ENCODE measurements at places on chromosomes 12 and 14. TPM values are rescaled to one million over a fixed set of nuclear protein-coding genes. Genes with fewer than 3 reads are reported as not detected.

- DNase-seq, result no peak
These were observed 12.5 kb downstream of the ISM2 start for GRCh38 chr14:77485901-77486678.

- DNase-seq, result no peak
These were observed 34.6 kb upstream of the NFKBIA start for GRCh38 chr14:35438910-35439713.

DNA sequence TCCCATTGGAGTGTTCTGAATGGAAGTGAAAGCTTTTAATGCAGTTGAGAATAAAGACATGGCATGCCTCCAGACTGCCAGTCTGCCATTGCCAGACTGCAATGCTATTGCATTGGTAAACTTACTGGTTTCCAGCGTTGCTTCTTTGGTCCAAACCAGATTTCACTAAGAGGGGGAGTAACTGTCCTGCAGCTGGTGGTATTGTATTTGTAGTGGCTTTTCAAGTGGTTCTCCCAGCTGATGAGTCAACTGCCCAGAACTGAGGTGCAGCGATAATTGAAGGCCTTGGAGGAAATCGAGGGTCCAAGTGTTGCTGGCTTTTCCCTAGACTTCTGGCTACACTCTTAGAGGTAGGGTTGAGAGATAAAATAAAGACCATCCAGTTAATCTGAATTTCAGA lies 31.9 kb downstream of the ERG28 start:
- DNase-seq, result no peak

DNA sequence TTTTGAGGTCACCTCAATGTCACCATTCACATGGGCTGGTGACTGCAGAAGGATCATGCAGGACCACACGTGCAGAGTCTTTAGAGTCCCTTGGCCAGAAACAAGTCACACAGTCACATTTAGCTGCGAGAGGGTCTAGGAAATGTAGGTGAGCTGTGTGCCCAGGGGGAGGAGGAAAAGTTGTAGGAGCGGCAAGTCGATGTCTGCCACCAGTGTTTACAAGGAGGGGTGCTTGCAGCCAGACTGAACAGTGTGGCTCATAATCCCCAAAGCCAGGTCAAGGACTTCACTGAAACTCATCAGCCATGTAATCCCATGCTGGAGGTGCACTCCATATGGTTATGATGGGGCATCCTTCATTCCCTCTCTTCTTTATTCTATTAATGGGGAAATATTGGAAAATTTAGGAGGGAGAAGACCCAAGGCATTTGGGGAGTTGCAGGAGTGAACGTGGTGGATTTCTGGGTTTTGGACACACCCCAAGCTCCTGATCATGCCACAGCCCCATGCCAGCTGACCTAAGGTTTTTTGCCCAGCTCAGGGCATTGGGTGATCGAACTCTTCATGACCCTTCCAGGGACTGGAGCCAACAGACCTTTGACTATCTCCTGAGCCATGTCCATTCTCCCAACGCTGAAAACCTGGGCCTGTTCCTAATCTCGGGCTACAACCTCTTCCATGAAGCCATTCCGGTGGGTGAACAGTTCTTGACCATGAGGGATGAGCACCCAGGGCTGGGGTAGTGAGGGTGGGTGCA lies 7.2 kb downstream of the DAO start:
- no peak for DNase-seq

The CHD8 gene
- total RNA-seq, result 26.5 TPM

The GPD1 gene
- total RNA-seq, result 0.25 TPM
